Anterior cingulate cortex (tissue), 58 donors: ENCODE measurements at places on chromosomes 11 and 22.

DNA sequence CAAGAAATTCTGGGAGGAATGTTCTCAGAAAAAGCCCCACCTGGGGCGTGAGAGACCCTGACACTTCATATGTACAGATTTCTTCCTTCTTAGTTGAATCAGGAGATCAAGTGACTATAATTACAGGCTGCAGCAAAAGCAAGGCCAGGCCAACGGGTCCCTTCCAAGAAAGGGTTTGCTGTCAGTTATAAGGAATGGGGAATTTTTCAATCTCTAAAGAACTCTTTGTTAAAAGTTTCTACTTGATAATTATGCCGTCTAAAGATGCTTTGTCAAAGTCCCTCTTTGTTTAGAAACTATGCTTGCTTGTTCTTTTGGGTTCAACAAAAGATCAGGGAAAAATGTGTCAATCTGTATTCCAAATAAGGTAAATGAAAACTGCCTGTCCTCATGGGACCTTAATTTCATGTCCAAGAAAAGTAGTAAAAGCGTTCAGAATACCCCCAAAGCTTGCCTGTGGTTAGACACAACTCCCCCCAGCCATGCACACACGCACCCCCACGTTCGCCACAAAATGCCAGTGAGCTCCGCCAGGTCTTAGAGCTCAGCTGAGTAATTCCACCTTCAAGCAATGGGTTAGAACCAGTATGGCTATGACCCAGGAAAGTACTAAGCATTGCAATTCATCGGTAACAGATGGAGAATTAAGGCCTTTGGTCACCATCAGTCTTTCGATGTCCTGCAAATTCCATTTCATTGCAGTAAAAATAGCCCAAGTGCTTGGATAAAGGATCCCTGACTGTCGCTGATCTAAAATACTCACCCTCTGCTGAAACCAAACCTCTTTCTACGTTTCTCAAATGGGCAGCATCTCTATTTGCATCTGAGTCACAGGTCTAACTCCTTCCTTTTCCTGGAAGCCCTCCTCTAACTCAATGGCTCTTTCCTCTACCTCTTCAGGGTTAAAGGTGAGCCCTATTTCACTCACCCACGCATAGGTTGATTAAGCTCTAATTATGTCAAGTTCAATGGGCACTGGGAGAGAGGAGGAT is 419.2 kb upstream of the SYN3 start:
- DNase-seq = no peak

- DNase-seq = no peak
These were observed 63.5 kb downstream of the MICAL3 start for GRCh38 chr22:17960695-17961445.

GRCh38 chr11:128392259-128392658 is 195.1 kb downstream of the ETS1 start:
- DNase-seq = no peak

DNA sequence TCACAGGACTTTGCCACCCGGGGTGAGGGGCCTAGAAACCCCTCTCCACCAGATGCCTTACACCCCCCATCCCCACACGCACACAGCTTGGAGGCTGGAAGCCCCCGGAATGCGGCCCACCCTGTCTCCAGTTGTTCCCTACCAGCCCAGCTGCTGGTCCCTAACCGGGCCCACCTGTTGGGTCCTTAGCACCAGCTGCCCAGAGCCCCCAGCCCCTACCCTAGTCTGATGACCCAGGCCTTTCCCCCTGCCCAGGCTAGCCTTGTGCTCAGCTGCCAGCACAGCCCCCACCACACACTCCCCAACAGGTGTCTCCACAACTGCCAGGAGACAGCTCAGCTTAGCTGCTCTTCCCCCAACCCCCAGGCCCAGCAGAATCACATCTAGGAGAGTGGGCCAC is 67.1 kb downstream of the CDKN1C start:
- no peak for DNase-seq

- DNase-seq = no peak
These were observed 88.6 kb downstream of the ETS1 start for GRCh38 chr11:128498721-128499245.

- DNase-seq = no peak
These were observed 126.8 kb downstream of the SWAP70 start for GRCh38 chr11:9790703-9791102.

DNA sequence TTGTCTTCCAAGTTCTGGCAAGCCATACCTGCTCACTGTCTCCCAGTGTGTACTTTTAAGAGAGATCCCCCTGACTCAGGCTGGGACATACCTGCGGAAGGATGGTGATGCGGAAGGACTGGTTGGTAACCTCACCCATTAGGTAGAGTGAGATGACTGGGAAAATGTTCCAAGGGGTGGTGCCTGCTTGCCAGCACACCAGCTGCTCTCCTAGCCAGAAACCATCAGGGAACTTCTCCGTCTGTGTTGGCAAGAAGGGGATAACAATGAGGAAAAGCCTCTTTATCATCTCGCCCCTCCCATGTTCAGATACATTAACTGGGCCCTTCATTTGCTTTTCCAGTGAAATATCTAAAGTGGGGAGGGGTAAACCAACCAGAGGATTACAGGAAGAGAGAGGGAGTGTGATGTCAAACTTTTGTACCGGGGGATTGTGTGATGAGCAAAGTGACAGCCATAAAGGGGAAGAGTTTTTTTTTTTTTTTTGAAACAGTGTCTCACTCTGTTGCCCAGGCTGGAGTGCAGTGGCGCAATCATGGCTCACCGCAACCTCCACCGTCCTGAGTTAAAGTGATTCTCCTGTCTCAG is at the start of gene BACE1-AS:
BACE1-AS (plus strand) TSS at position 538 of the 588 bp plus-strand sequence.
- DNase-seq = no peak

GRCh38 chr11:330694-331357 is 10.2 kb upstream of the IFITM3 start:
- DNase-seq = no peak

GRCh38 chr22:23684561-23685031 is 6.2 kb upstream of the RGL4 start:
- no peak for DNase-seq

DNA sequence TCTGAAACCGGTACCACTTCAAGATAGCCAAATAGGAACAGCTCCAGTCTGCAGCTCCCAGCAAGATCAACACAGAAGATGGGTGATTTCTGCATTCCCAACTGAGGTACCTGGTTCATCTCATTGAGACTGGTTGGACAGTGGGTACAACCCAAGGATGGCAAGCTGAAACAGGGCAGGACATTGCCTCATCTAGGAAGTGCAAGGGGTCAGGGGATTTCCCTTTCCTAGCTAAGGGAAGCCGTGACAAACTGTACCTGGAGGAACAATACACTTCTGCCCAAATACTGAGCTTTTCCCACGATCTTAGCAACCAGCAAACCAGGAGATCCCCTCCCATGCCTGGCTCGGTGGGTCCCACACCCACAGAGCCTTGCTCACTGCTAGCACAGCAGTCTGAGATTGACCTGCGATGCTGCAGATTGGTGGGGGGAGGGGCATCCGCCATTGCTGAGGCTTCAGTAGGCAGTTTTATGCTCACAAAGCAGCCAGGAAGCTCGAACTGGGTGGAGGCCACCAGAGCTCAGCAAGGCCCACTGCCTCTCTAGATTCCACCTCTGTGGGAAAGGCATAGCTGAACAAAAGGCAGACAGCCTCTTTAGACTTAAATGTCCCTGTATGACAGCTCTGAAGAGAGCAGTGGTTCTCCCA is 59.9 kb upstream of the C11orf58 start:
- no peak for DNase-seq

DNA sequence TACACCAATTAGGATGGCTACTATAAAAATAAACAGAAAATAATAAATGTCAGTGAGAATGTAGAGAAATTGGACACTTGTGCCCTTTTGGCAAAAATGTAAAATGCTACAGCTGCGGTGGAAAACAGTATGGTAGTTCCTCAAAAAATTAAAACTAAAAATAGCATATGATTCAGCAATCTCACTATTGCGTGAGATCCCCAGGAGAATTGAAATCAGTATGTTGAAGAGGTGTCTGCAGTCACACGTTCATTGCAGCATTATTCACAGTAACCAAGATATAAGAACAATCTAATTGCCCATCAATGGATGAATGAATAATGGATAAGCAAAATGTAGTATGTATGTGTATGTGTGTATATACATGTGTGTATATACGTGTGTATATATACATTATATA is 6.8 kb downstream of the OR52N2 start:
- no peak for DNase-seq

- DNase-seq = no peak
These were observed 1.7 kb downstream of the PICALM start for GRCh38 chr11:86067009-86067850.

GRCh38 chr11:32435511-32435941 is at the start of gene WT1:
TSS of gene WT1 (minus strand) at chr11:32435539.
- DNase-seq = no peak

- no peak for DNase-seq
These were observed 1126.7 kb upstream of the CCDC90B start for GRCh38 chr11:84412862-84413261.

GRCh38 chr11:19027829-19028595 is 32.5 kb downstream of the MRGPRX2 start:
- DNase-seq = no peak

DNA sequence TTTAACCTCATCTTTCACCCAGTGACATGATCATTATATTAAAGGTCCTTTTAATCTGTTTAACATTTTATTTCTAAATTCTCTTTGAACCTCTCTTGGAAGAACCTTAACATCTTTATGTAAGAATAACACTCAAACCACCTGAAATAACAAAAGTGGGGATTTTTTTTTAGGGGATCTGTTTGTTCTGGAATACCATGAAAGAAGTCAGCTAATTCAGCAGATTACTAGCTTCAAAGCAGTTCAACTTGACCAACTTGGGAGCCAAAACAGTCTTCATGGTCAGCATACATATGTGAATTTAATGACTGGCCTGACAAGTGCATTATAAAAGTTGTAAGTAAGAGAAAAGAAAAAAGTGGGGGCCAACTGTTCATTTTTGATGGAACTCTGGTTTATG is 52.3 kb downstream of the CCDC34 start:
- no peak for DNase-seq

DNA sequence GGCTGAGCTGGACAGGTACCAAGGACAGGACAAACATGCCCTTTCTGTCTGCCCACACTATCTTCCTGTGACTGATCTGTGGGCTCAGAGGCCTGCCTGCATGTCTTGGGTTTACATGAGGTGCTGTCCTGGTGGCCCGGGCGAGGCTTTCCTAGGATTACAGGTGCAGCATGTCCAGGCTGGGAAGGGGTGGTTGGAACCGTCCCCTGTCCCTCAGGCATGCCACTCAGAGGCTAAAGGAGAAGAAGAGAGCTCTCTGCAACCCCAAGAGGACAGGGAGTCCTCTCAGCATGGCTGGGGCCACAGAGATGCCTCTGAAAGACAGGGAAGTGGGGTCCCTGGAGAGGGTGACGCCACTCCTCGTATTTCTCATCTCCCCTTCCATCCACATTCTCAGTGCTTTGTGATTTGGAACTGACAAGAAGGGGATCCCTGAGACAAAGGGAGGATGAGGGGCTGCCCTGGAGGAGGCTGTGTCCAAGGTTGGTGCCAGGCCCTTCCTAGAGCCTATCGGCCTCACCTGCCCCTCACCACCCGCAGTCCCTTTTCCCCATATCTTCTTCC is 64.6 kb upstream of the LMO1 start:
- DNase-seq = no peak

DNA sequence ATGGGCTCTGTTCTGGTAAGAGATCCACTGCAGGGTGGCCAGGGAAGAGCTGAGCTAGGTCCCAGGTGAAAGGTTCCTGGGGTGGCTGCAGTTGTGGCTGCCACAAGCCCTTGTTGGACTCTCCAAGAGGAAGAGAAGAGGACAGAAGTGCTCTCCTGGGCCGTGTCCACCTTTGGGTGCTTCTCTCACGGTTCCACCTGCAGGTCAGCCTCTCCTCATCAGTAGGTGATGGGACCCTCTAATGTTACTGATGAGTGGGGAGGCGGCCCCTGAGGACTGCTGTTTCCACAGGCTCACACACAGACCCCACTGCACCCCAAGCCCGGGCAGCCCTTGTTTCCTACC is 804.9 kb downstream of the BRD1 start:
- DNase-seq = no peak
